Parietal lobe (tissue), 2 donors: ENCODE measurements at places on chromosomes 1 and 21. TPM values are rescaled to one million over a fixed set of nuclear protein-coding genes. Genes with fewer than 3 reads are reported as not detected.

GNG12 gene
- total RNA-seq = 20.7 TPM

ADGRB2 gene
- 103 TPM for total RNA-seq

IL20 gene
- total RNA-seq = not detected

LCE2A gene
- not detected for total RNA-seq

GBP7 gene
- not detected for total RNA-seq

GPA33 gene
- not detected for total RNA-seq

TCP10L gene
- 3.4 TPM for total RNA-seq

RSPH1 gene
- total RNA-seq = 0.94 TPM
